ENCODE measurements at places on chromosomes 6 and 20.
A peak's percentile ranks its signal among the peaks of the same experiment; 100 is the strongest.

GRCh38 chr6:111604259-111605099, 1.2 kb downstream of the TRAF3IP2 start:
- peaks cover 2% of the 10 kb centered on the region for H3K36me3 ChIP-seq
- H3K4me3 ChIP-seq = peak overlapping the region; percentile 90
- peaks cover 26% of the 10 kb centered on the region for H3K4me1 ChIP-seq
- DNase-seq = no peak
- no peaks in the 10 kb centered on the region for H3K27me3 ChIP-seq
- H3K27ac ChIP-seq = peak overlapping the region; percentile 94

- H3K27ac ChIP-seq = no peak overlapping the region
- no peak for DNase-seq
- H3K4me3 ChIP-seq = no peak overlapping the region
- H3K27me3 ChIP-seq = peaks cover 8% of the 10 kb centered on the region
- H3K36me3 ChIP-seq = no peaks in the 10 kb centered on the region
These were observed 29.8 kb upstream of the SYNJ2 start for GRCh38 chr6:157951828-157952227.

- H3K4me3 ChIP-seq = no peak overlapping the region
- H3K4me1 ChIP-seq = no peaks in the 10 kb centered on the region
- H3K36me3 ChIP-seq = no peaks in the 10 kb centered on the region
- H3K27me3 ChIP-seq = peaks cover 6% of the 10 kb centered on the region
- H3K27ac ChIP-seq = no peak overlapping the region
- no peak for DNase-seq
These were observed 246.6 kb downstream of the TBXT start for GRCh38 chr6:165920896-165921671.

DNA sequence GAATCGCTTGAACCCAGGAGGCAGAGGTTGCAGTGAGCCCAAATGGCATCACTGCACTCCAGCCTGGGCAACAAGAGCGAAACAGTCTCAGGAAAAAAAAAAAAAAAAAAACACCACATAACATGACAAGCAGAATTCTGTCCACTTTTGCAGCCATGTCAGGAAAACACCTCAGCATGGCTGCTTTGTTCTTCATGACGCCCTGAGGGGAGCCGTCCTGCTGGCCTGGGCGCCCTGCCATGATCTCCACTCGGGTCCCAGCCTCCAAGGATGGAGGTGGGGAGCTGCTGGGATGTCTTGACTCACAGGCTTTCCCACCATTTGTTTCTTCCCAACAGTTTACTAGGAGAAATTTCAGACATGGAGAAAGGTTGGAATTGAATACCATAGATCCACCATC, 42.2 kb downstream of the SNX9 start:
- peaks cover 6% of the 10 kb centered on the region for H3K36me3 ChIP-seq
- no peak overlapping the region for H3K4me3 ChIP-seq
- no peak overlapping the region for H3K27ac ChIP-seq
- peaks cover 18% of the 10 kb centered on the region for H3K4me1 ChIP-seq
- DNase-seq = no peak

GRCh38 chr6:46746696-46747095, at the start of gene ANKRD66:
Gene ANKRD66 (plus strand): TSS chr6:46746933. CDS start chr6:46751949, 5,016 bp downstream.
- H3K27me3 ChIP-seq = peaks cover 8% of the 10 kb centered on the region
- H3K27ac ChIP-seq = no peak within 1 kb of the TSS
- no peaks in the 10 kb centered on the region for H3K4me1 ChIP-seq
- DNase-seq = no peak
- no peaks in the 10 kb centered on the region for H3K36me3 ChIP-seq

DNA sequence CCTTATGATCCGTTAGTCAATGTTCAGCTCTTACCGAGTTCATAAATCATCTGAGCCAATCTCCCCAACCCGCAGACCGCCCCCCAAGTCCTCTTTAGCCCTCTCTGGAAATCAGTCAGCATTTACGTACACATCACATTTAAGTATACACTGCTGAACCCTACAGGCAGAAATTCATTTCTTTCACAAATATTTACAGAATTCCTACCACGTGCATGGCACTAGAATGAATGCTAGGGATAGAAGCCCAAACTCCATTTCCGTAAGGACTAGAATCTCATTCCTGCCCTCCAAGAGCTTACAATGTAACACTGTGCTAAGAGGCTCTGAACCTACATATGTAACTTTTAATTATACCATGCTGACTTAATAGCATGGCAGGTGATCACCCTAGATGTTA, 1.8 kb downstream of the OSER1 start:
- DNase-seq = no peak
- H3K36me3 ChIP-seq = peaks cover 3% of the 10 kb centered on the region
- peak overlapping the region; percentile 97 for H3K4me3 ChIP-seq
- peak overlapping the region; percentile 99 for H3K27ac ChIP-seq

- no peak overlapping the region for H3K4me3 ChIP-seq
- H3K4me1 ChIP-seq = peaks cover 14% of the 10 kb centered on the region
- no peaks in the 10 kb centered on the region for H3K27me3 ChIP-seq
- peak; percentile 60 for DNase-seq
- H3K36me3 ChIP-seq = no peaks in the 10 kb centered on the region
These were observed 127.2 kb upstream of the TAB2 start for GRCh38 chr6:149190224-149190831.

DNA sequence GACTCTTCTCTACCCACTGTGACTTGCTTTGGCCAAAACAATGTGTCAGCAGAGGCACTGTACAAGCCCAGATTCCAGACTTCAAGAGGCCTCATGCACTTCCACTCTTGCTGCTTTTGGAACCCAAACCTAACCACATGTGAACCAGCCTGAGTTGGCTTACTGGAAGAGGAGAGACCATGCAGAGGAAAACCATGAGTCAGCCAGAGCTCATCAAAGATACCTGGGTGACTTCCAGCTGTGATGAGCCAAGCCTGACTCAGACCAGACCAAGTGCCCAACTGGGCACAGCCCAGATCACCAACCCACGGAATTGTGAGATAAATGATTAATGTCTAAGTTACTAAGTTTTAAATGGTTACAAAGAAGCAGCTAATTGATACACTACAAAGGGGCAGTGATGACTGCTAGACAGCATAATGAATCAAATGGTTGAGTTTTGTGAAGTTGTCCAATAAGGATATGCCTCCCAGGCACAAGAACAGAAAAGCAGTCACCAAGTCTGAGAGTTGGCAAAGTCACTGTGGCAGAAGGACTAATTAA, 16.2 kb upstream of the BEND6 start:
- peaks cover 1% of the 10 kb centered on the region for H3K27me3 ChIP-seq
- no peak for DNase-seq
- H3K27ac ChIP-seq = no peak overlapping the region

GRCh38 chr20:17967521-17968365, 851 bp downstream of the SNX5 start:
- no peak for DNase-seq
- peaks cover 3% of the 10 kb centered on the region for H3K36me3 ChIP-seq
- H3K4me1 ChIP-seq = peaks cover 48% of the 10 kb centered on the region
- H3K4me3 ChIP-seq = peak overlapping the region; percentile 97

DNA sequence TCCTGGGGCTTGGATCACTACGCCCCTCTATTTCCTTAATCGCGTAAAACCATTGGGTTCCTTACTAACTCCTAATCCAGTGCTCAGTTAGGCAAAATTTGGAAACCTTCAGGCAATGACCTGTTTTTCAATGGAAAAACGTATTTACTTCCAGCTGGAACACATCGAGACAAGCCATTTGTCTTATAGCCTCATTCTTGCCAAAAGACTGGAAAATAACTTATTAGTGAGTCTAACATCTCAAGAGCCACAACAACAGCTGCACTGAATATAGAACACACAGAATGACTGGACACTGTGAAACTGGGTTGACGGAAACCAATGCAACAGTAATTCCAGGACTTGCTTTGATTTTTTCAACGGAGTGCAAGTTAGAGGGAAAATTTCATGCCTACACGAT, 125.2 kb upstream of the MAP3K7 start:
- H3K27ac ChIP-seq = no peak overlapping the region
- H3K27me3 ChIP-seq = peaks cover 9% of the 10 kb centered on the region
- no peak overlapping the region for H3K4me3 ChIP-seq
- H3K4me1 ChIP-seq = no peaks in the 10 kb centered on the region
- H3K36me3 ChIP-seq = no peaks in the 10 kb centered on the region

DNA sequence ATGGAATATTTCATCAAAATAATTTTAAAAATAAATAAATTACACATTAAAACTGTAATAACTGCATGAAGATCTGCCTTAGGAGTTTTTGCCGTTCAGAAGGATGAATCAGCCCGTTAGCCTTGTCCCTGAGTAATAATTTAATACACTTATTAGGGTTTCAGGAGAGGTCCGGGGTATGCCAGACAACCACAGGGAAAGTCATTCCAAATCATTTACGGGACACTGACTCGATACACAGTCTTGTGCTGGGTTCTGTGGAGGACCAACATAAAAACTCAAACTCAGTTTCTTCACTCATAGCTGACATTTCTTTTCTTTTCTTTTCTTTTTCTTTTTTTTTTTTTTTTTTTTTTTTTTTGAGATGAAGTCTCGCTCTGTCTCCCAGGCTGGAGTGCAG, 735 bp upstream of the LY6G6F start:
- H3K27me3 ChIP-seq = no peaks in the 10 kb centered on the region
- no peak overlapping the region for H3K4me3 ChIP-seq
- H3K4me1 ChIP-seq = peaks cover 22% of the 10 kb centered on the region
- H3K27ac ChIP-seq = no peak overlapping the region
- H3K36me3 ChIP-seq = no peaks in the 10 kb centered on the region

DNA sequence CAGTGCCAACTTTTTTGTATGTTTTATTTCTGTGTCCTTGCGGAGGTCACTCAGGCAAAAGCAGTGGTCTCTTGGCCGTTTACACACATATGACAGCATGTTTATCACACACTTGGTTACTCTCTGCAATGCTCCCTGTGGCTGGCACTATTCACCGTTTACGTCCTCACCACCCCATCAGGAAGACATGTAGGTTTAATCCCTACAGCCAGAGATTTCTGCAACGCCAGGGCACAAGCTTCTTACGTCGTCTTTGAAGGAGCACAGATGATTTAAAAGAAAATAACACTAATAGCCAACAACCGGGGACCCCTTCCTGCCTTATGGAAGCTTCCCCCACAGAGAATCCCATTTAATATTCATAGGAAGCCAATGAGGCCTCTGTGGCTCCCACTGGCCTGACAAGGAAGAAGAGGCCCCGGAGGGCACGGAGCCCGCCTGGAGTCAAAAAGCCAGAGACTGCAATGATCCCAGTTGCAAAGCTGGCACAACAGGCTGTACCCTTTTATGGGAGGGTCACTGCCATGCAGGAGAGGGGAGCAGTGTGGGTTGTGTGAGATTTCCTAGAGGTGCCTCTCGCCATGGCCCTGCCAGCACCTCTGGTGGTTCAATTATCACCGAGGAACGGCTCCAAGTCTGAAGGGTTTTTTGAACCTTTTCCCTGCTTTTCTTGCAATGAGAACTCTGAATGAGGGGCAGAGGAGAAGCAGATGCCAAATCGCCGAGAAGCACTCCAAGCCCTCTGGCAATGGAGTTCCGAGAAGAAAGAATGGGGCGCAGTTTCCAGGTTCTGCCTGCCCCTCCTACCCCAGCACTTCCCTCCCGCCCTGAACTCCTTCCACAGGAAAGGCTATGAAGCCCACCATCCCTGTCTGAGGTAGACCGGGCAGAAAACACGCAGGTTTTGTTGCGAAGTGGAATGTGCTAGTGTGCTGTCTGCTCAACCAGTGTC, 96.2 kb downstream of the THBS2 start:
- no peak overlapping the region for H3K27ac ChIP-seq
- H3K4me3 ChIP-seq = no peak overlapping the region
- no peaks in the 10 kb centered on the region for H3K36me3 ChIP-seq
- peaks cover 5% of the 10 kb centered on the region for H3K27me3 ChIP-seq

DNA sequence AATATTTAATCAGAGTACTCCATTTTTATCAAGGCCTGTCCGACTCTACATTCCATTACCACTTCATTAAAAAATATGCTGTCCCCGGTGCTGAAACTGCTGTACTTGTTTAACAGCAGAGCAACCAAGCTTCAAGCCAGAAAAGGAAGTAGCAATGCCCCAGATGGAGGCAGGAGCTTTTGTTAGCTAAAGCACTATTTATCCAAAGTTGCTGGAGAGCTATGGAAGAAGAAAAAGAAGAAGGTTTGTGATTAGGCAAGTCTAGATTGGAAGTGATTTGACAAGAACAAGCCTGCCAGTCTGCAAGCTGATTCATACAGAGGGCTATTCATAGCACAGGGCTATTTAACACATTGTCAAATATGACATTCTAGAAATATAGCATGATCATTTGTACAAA, 160.9 kb upstream of the SPTLC3 start:
- no peak overlapping the region for H3K27ac ChIP-seq
- H3K4me3 ChIP-seq = no peak overlapping the region
- DNase-seq = no peak

DNA sequence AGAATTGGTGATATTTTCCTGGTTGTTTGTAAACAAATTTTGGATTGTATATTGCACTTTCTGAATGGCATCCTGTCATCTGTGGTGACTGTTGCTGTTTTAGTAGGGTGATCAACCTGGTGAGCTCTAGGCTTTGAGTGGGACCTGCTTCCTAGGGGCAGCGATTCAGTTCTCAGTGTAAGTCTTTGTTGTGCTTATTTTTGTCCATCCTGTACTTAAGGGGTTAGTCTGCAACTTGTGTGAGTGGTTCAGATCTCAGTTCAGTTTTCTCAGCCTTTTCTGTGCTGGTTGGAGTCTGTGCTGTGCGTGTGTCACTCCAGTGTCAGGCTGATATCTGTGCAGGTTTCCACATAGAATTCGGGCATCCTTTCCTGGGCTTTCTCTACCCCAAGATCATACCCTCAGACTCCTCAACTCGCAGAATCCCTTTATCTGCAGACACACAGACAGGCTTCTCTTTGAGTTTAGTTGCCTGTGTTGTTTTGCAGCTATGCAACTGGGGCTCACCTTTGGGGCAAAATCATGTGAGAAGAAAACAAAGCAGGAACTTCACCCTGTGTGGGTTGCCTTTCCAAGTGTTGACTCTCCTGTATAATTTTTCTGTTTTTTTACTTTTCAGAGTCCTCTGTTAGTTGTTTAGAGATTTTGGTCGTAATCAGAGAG, 177.7 kb downstream of the FARS2 start:
- DNase-seq = no peak
- H3K4me3 ChIP-seq = no peak overlapping the region
- H3K27me3 ChIP-seq = no peaks in the 10 kb centered on the region
- peaks cover 35% of the 10 kb centered on the region for H3K36me3 ChIP-seq

DNA sequence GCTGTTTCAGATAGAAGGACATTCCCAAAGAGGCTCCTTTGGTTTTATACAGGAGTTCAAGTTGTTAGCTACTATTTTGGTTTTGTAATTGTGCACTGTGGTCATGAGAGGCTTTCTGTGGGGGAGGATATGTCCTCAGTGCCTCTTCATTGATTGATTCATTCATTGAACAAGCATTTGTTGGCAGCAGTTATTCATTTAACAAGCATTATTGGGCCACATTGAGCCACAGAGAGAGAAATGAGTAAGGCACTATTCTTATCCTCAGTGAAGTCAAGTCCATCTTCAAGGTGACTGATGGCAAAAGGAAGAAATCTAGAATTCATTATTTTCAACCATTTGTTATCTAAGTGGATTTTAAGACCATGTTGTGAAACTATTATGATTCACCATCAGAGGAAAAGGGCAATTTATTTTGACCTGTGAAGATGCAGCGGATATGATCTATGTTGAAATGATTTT, 697.2 kb upstream of the CITED2 start:
- peaks cover 4% of the 10 kb centered on the region for H3K27me3 ChIP-seq
- H3K4me1 ChIP-seq = no peaks in the 10 kb centered on the region
- DNase-seq = no peak
- no peak overlapping the region for H3K27ac ChIP-seq
- H3K4me3 ChIP-seq = no peak overlapping the region

- H3K4me3 ChIP-seq = no peak overlapping the region
- no peak overlapping the region for H3K27ac ChIP-seq
- H3K36me3 ChIP-seq = no peaks in the 10 kb centered on the region
- no peak for DNase-seq
- H3K27me3 ChIP-seq = peaks cover 4% of the 10 kb centered on the region
These were observed 40.5 kb downstream of the SLC22A1 start for GRCh38 chr6:160162030-160162566.

All from memory B cell (primary cell).